ENCODE measurements at places on chromosomes 1 and 21.

GRCh38 chr21:26964170-26964778, 2.6 kb downstream of the ADAMTS5 start:
- no peak for DNase-seq

DNA sequence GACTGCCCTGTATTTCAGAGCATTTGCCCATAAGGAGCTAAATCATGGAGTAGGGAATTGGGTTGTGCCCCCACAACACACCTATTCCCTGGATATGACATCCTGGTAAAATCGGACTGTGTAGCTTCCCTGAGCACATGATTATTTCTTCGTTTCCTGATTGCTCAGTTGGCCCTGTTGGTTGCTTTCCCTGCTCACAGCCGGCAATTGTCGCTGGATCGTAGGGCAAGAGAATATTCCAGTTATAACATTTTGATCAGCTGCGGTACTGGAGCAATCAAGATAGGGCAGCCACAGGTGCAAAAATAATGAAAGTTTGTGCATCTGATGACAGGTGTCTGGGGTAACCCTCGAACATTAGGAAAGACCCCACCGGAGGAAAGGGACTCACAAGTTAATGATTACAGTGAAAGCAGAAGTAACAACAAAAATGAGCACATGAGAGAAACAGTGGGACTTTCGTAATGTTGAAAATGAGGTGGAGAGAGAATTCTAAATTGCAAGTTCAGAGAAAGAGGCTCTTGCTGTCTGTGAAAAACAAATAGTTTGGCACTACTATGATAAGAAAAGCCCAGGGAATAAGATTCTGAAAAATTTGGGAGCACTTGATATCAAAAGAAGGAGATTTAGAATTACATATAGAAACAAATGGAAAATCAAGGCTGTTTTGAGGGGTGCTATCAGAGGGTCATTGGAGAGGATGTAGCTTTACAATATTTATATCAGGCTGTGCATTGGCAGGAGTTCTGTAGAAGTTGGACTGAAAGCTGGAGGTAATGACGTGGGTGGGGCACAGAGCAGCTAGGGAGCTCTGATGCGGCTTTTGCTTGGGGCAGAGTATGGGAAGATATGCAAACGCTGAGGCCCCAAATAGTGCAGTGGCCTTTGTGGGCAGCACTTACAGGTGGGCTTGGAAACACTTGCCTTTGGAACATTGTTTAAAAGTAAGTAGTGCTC, at the start of gene MAB21L3:
Gene MAB21L3 (plus strand): TSS at position 833 of the 957 bp plus-strand sequence. CDS start 1,217 bp downstream, outside the sequence.
- DNase-seq = no peak

DNA sequence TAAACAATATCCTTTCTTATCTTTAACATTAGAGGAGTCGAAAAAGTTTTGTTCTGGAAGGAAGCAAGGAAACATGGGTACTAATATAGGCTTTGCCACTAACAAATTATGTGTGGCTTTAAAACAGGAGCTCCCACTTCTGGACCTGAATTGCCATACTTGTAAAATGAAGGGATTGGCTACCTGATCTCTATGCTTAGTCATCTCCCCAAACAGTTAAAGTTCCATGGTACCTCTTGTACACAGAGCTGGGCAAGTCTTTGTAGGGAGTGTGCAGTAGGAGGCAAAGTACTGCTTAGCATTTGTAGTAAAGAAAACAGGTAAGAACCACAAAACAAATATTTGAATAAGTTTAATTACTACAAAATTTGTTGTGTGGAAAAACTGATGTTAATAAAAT, 81.3 kb downstream of the MAST2 start:
- DNase-seq = no peak

DNA sequence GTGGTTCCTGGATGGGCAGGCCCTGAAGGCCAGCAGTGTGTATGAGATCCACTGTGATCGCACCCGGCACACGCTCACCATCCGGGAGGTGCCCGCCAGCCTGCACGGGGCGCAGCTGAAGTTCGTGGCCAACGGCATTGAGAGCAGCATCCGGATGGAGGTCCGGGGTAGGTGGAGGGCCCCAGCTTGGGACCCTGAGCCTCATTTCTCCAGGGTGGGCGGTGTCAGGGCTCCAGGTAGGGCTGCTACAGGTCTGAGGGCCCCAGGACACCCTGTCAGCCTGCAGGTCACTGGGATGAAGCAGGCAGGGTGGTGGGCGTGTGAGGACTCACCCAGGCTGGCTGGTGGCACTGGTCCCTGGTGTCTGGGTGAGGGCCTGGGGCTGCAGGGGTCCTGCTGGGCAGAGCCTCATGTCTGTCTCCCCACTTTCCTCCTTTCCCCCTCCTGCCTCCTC, 7.8 kb downstream of the OBSCN start:
- DNase-seq = no peak

DNA sequence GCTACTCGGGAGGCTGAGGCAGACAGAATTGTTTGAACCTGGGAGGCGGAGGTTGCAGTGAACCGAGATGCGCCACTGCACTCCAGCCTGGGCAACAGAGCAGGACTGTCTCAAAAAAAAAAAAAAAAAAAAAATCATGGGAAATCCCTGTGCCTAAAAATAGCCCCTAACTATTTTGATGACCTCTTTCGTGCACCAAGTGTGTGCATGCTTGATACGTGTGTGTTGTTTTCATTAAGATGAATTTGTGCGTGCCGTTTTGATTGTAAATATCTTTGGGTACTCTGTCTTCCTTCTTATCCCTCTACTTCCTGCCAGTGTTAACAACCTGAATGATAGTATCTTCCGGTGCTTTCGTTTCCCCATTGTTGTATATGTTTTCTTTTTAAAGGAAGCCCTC, 9.8 kb downstream of the CACYBP start:
- DNase-seq = no peak

GRCh38 chr1:211538287-211538686, 40.7 kb downstream of the SLC30A1 start:
- DNase-seq = no peak

- DNase-seq = no peak
Measured at GRCh38 chr1:207626972-207627337, 18.0 kb upstream of the CR1L start.

- no peak for DNase-seq
Measured at GRCh38 chr1:59971464-59971911, 44.9 kb upstream of the CYP2J2 start.

- DNase-seq = no peak
Measured at GRCh38 chr1:3391711-3392110, 62.8 kb upstream of the ARHGEF16 start.

GRCh38 chr21:40668555-40669275, 178.2 kb downstream of the DSCAM start:
- no peak for DNase-seq

DNA sequence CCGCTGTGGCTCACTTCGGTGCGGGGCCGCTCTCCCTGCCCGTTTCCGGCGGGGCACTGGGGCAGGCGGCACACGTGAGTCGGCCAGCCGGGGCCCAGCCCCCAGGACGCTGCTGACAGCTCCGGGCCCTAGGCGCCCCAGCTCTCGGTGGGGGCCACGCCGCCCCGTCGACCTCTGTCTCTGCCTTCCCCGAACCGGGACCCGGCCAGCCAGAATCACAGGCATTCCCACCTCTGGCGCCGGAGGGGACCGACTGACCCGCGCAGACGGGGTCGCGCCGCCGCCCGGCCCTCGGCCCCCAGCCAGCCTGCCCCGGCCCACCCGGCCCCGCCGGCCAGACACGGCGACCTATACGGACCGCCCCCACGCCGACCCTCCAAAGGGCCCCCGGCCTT, 755 bp downstream of the SCMH1 start:
- no peak for DNase-seq

DNA sequence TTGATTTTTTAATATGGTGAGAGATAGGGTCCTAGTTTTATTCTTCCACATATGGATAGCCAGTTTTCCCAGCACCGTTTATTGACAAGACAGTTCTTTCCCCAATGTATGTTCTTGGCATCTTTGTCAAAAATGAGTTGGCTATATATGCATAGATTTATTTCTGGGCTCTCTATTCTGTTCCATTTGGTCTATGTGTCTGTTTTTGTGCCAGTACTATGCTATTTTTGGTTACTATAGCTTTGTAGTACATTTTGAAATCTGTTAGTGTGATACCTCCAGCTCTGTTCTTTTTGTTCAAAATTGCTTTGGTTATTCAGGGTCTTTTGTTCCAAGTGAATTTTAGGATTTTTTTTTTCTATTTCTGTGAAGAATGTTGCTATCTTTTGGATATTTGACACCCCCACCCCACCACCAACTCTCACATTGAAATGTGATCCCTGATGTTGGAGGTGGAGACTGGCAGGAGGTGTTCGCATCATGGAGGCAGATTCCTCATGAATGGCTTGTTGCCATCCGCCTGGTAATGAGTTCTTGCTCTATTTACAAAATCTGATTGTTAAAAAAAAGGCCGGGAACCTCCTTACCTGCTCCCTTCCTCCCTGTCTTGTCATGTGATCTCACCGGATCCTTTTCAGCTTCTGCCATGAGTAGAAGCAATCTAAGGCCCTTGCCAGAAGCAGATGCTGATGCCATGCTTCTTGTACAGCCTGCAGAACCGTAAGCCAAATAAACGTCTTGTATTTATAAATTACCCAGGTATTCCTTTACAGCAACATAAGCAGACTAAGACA, 54.8 kb upstream of the KRTAP19-8 start:
- DNase-seq = no peak

DNA sequence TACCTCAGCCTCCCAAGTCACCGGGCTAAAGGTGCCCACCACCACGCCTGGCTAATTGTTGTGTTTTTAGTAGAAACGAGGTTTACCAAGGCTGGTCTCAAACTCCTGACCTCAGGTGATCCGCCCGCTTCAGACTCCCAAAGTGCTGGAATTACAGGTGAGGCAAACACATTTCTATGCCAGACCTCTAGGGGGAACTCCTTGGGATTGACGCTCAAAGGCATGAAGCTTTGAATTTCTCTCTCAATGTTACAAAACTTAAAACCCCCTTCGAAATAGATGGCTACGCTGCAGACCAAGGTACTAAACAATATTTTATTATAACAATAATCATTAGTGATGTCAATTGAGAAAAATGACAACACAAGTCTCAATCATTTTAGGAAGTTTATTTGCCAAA, 330.0 kb downstream of the SETD4 start:
- DNase-seq = no peak

- DNase-seq = no peak
Measured at GRCh38 chr1:67005068-67005467, 48.9 kb downstream of the SLC35D1 start.

DNA sequence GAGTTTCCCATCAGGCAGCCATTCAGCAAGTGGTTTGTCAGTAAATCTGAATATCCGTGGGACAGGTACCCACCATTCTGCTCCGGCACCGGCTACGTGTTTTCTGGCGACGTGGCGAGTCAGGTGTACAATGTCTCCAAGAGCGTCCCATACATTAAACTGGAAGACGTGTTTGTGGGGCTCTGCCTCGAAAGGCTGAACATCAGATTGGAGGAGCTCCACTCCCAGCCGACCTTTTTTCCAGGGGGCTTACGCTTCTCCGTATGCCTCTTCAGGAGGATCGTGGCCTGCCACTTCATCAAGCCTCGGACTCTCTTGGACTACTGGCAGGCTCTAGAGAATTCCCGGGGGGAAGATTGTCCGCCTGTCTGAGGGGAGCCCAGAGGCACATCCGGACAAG, 48.4 kb downstream of the B3GALT5 start:
- no peak for DNase-seq

DNA sequence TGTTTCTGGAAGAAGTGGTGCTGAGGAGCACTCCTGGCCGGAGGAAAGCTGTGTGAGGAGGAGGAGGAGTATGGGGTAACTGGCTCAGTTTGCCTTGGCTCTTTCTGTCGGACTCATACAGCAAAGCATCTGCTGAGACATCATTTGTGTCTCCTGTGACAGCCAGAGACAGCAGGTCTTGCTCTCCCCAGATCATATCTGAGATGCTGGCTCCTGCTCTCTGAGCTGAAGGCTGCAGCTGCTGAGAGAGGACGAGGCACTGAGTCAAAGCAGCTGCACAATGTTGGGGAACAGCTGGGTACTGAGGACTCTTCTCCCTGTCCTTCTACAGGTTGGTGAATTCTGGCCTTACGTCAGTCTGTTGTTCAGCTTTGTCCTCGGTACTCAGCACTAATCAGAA, 14.3 kb downstream of the OR2B11 start:
- no peak for DNase-seq

DNA sequence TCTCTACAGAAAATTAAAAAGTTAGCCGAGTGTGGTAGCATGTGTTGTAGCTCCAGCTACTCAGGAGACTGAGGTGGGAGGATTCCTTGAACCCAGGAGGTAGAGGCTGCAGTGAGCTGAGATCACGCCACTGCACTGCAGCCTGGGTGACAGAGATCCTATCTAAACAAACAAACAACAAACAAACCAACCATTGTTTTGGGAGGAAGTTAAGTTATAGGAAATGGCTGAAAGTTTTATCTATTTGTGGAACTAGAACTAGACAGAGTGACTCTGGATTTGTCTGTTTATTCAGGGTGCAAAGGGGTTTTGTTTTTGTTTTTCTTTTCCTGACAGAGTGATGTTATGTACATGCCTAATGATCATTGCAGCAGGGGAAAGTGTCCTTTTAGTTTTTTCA, 31.0 kb downstream of the ZNF362 start:
- DNase-seq = no peak

- DNase-seq = no peak
Measured at GRCh38 chr1:201444792-201445191, 23.3 kb upstream of the TNNI1 start.

GRCh38 chr21:39153842-39154241, 29.4 kb downstream of the PSMG1 start:
- DNase-seq = no peak

DNA sequence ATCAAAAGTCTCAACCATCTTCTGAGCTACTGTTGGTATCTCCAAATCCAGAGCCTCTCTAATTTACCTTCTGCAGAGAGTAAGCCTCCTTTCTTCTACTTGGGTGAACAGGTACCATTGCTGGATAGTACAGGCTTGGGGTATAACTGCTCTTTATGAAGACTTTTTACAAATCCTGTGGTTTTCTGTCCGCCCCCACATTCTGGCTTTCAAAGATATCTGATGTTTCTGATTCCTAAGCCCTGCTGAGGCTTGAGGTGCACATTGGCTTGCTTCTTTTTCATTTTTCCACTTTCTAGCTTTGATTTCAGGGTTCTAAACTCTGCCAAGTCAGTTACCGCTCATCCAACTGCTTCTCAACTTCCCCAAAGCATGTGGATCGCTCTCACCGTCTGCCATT, 37.1 kb downstream of the TENT5C start:
- no peak for DNase-seq

GRCh38 chr1:156795787-156796186, 20.9 kb downstream of the SH2D2A start:
- no peak for DNase-seq

DNA sequence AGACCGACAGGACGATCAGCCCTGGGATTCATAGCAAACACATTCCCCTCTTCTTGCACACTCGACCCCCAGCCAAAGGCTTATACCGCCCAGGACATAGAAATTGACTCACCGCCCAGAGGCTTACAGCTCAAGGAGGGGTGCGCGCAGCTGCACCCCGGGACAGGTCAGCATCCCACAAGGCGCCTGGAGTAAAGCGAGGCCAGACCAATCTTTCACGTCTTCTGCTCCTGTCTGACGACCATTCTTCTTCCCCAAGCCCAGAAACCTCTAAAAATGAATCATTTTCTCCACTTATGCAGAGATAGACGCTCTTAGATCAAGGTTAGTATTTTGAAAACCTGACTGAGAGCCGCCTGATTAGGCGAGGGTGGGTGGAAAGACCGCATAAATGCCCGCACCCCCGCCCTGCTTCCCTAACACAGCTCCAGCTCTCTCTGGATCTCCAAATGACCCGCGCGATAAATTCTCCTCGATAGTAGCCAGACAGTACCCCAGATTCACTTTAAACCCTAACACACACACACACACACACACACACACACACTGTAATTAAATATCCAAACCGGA, 1.9 kb upstream of the LHX8 start:
- DNase-seq = no peak

- DNase-seq = no peak
Measured at GRCh38 chr1:17102232-17102631, 17.0 kb downstream of the PADI2 start.
